ENCODE measurements at places on chromosomes 6 and 20.

- peak; percentile 7 for DNase-seq
These were observed 22.6 kb downstream of the GHRH start for GRCh38 chr20:37238935-37239451.

GRCh38 chr6:121711472-121711871 is 276.0 kb downstream of the GJA1 start:
- DNase-seq, result no peak

- DNase-seq, result no peak
These were observed 92.4 kb downstream of the COL12A1 start for GRCh38 chr6:75113446-75113845.

DNA sequence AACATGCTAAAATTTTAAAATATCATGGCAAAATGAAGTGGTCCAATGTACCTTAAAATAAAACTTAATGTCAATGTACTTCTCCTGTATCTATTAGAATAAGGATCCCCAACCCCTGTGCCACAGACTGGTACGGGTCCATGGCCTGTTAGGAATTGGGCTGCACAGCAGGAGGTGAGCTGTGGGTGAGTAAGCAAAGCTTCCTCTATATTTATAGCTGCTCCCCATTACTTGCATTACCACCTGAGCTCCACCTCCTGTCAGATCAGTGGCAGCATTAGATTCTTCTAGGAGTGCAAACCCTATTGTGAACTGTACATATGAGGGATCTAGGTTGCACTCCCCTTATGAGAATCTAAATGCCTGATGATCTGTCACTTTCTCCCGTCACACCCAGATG is 86.0 kb downstream of the SLC16A10 start:
- no peak for DNase-seq

- DNase-seq, result peak; percentile 25
These were observed 916 bp upstream of the SUN5 start for GRCh38 chr20:33005132-33005566.

DNA sequence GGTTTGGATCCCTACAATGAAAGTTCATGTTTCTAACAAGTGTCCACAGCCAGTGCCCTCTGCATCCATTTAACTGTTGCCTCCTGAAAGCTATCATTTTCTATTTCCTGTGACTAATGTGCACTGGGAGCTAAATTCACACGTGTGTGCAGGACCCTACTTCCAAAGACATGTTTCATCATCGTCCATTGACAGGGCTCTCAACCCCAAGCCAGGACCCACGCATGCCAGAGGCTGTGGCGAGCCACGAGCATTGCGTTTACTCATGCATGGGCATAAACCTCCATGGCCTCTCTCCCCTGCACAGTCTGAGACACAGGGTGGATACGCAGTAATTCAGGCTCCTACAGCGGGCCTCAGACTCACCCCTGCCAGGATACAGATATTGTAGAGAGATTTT is 153.2 kb downstream of the MAFB start:
- DNase-seq, result no peak

DNA sequence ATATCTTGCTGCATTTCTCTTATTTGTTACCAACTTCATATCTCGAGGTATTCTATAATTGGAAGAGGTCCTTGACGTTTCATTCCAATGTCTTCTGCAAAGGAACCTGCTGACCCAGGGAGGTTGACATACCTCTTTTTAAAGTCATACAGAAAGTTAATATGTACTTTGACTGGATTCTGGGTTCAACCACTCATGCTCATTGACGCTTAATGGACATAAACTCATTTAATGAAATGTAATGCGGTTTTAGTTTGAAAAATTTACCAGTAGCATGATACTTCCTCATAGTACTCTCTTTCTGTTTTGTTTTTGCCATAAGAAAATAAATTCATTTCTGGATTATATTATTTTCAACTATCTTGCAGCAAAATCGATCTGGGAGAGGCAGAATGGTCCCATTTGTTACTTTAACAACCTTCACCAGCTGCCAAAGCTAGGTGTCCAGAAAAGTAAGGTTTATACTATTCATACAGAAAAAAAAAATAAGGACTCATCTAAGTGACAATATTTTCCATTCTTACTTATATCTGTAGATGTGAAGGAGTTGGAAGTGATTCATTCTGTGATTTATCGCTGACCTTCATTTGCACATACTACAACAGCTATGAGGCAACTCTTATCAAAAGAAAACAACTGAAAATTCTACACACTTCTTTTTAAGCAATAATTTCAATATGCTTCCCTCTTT is 101.6 kb downstream of the ATXN1 start:
- no peak for DNase-seq

DNA sequence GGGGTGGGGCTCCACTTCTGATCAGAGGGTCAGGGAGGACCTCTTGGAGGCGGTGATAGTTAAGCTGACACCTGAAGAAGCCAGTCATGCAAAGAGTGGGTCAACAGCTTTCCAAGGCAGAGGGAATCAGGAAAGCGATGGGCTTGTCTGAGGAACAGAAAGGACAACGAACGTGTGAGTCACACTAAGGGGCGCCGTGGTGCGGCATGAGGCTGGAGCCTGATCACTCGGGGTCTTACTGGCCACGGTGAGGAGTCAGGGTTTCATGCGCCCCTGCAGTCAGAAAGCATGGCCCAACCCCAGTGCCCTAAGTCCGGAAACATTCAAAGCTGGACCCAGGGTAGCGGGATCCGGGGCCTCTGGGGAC is 50.6 kb upstream of the SLC32A1 start:
- DNase-seq, result no peak

GRCh38 chr6:134840086-134840867 is 109.6 kb downstream of the ALDH8A1 start:
- no peak for DNase-seq

DNA sequence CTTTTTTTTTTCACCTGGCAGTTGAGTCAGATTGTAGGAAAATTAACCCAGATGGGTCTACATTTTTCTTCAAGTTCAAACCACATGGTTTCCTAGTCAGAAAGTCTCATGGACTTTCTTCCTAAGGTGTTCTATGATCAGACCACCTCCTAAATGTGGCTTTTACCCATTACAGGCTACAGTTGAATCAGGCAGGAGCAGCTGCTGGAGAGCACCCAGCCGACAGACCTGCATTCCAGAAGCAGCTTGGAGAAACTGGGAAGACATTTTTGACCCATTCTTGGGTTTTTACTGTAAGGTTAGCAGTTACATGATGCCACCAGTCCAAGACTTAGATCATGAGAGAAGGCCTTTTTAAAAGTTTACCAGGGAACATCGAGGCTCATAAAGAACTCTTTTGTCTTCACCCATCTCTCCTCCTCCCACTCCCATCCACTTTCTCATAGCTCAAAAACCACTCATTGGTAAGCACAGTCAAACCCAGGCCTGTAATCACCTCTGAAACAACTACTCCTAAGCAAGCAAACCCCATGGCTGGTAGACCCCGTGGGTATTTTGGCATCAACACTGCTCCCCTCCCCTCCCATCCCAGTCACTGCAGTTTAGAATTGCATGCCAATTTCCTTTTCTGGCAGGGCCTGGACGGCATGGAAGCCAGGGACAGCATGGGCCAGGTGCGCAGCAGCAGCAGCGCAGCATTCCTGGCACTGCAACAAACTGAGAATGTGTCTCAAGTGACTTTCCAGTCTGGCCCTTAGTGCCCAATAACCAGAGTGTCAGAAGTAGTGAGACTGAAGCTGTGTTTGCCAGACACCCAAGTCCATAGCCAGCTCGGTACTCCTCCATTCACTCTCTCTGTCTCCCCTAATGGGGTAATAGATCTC is 113.7 kb downstream of the CLIC5 start:
- no peak for DNase-seq

DNA sequence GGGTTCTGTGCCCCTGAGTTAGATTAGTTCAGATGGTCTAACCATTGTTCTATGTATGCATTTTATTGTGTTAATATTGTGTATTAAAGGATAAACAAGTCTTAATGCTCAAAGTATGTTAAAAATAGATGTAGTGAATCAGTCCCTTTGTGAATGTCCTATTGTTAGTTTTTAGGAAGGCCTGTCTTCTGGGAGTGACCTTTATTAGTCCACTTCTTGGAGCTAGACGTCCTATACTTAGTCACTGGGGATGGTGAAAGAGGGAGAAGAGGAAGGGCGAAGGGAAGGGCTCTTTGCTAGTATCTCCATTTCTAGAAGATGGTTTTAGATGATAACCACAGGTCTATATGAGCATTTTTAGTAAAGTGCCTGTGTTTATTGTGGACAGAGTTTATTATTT is 12.3 kb upstream of the HMGN4 start:
- DNase-seq, result no peak

DNA sequence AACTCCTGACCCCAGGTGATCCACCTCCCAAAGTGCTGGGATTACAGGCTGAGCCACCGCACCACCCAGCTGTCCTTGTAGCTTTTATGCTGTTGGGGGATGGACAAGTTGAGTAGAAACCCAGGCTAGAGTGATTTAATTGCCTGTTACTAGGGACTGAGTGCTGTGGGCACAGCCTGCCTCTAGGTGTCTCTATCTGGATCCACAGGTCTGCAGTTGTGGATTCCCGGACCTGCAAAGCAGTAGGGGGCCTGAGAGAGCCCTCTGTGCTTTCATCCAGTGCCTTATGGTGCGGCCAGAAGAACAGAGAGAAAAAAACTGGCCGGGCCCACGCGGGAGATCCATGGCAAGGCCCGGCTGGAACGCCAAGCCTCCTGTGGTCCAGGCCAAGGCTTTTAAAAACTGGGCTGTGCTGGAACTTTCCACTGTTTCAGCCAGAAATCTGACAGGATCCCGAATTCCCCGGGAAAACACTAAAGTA is 5.2 kb downstream of the SIRPA start:
- DNase-seq, result peak; percentile 73

- DNase-seq, result peak; percentile 31
These were observed 34.0 kb downstream of the EYA2 start for GRCh38 chr20:46928580-46929132.

- no peak for DNase-seq
These were observed 13.3 kb upstream of the TDRD6 start for GRCh38 chr6:46674410-46674809.

- DNase-seq, result no peak
These were observed 37.6 kb upstream of the AVP start for GRCh38 chr20:3121955-3122610.

DNA sequence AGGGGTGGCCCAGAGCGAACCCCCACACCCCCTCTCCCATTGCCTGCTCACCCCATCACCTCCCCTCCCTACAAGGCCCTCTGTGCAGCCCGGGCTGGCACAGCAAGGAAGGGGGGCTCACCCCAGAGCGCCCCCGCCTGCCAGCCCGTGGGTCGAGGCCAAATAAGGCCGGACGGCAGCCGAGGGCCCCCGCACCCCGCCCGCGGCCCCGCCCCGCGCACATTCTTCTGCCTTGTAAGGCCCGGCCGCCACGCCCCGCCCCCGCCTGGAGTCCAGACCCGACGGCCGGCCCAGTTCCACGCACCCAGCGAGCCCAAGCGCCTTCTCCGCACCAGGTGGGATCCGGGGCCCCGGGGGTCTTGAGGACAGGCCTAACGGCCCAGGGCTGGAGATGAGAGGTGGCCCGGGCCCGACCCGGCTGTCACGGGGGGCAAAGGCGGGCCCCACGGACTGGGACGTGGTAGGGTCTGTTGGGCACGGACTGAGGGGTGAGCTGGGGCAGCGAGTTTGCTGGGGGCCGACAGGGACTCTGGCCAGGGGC is at the start of gene MYL9:
Gene MYL9 (plus strand): TSS at position 293 of the 541 bp plus-strand sequence. CDS start 3,366 bp downstream, outside the sequence.
- DNase-seq, result peak; percentile 85

DNA sequence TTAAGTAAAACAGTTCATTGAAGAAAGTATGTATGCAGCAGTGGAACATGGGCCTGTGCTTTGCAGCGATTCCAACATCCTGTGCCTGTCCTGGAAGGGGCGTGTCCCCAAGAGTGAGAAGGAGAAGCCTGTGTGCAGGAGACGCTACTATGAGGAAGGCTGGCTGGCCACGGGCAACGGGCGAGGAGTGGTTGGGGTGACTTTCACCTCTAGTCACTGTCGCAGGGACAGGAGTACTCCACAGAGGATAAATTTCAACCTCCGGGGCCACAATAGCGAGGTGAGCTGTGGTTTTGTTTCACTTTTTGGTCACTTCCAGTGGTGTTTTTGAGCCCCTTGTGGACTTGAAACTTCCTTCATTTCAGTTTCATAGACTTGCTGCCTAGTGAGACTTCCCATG is 1.7 kb downstream of the TULP4 start:
- DNase-seq, result no peak

GRCh38 chr6:45677381-45678284 is 299.9 kb upstream of the SUPT3H start:
- peak; percentile 48 for DNase-seq

DNA sequence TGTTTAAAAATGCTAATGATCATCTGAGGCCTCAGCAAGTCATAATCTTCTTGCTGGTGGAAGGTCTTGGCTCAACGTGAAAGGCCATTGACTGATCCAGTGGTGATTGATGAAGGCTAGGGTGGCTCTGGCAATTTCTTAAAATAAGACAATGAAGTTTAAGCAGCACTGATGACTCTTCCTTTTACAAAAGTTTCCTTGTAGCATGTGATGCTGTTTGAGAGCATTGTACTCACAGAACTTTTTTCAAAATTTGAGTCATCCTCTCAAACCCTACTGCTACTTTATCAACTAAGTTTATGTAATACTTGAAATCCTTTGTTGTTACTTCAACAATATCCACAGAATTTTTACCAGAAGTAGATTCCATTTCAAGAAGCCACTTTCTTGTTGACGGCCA is 382.3 kb downstream of the ESR1 start:
- DNase-seq, result peak; percentile 69

GRCh38 chr6:44667668-44668390 is 280.3 kb downstream of the CDC5L start:
- peak; percentile 36 for DNase-seq

- DNase-seq, result peak; percentile 63
These were observed 223.4 kb downstream of the FOXC1 start for GRCh38 chr6:1832844-1833787.

DNA sequence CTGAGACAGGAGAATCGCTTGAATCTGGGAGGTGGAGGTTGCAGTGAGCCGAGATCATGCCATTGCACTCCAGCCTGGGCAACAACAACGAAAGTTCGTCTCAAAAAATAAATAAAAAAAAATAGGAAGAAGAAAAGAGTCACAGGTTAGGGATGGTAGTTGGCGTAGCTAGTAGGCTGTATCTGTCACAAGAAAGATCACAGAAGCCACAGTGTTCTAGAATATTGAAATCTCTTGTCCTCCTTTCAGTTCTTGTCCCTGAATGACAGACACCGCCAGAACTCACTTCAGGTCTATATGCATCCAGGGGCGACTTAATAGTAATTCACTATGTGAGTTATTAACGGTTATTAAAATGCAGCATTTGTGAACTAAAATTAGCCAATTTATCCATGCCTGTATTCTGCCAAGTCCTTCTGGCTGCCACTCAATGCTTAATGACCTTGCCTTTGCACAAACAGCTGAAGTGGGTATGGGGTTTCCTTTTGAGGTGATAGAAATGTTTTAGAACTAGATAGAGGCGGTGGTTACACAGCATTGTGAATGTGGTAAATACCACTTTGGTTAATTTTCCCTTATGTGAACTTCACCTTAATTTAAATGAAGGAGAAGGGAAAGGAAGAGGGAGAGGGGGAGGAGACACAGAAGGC is 41.3 kb upstream of the ZMYND8 start:
- no peak for DNase-seq

- DNase-seq, result peak; percentile 10
These were observed 912 bp downstream of the EYA4 start for GRCh38 chr6:133241901-133242636.

DNA sequence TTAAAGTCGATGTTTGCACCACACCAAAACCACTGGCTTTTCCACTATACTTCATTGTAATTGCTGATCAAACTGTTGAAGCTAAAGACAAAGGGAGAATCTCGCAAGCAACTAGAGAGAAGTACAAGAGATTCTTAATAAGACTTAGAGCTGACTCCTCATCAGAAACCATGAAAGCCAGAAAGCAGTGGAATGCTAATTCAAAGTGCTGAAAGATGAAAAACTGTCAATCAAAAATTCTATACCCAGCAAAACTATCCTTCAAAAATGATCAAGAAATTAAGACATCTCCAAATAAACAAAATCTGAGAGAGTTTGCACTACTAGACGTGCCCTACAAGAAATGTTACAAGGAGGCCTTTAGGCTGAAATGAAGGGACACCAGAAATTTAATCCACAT is 52.6 kb downstream of the CD83 start:
- no peak for DNase-seq
